DMS153 (cell line): ENCODE measurements at places on chromosomes 2 and 18.

- no peak for DNase-seq
Measured at GRCh38 chr2:183610724-183611123, 486.5 kb downstream of the NUP35 start.

DNA sequence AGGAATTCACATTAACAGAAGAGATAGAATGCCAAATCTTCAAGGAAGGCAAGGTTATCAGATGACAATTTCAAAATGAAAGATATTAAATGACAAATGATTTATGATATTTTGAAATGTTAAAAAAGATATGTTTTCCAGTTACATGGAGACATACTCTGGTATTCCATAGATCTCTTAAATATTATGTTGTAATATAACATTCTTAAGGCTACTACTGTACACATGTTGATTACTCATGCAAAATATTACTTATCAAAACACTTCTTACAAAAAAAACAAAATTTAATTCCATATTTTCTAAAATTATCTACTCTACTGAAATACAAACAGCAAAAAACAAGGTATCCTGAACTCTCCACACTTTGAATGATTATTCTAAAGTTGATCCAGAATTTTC lies 22.9 kb downstream of the RTTN start:
- DNase-seq: no peak

- DNase-seq: no peak
Measured at GRCh38 chr2:16633621-16634430, 31.8 kb downstream of the CYRIA start.

- DNase-seq: no peak
Measured at GRCh38 chr2:122863532-122863931, 1108.1 kb downstream of the TSN start.

- no peak for DNase-seq
Measured at GRCh38 chr2:62197011-62197924, 1.4 kb downstream of the B3GNT2 start.

GRCh38 chr2:207504513-207505170 lies 25.1 kb upstream of the CREB1 start:
- DNase-seq: no peak

DNA sequence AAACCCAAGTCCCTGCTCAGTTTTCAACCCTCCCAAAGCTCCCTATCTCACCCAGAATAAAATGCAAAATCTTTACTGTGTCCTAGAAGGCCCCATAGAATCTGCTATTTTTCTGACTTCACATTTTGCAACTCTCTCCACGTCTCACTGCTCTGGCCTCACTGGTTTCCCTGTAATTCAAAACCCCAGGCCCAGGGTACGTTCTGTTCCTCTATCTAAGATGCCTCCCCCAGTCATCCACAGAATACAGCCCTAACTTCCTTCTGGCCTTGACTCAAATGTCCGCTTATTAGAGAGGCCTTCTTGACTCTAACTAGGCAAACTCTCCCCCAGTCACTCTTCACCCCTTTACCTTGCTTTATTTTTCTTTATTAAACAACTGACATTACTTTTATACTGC lies 42.0 kb downstream of the FAM161A start:
- no peak for DNase-seq

GRCh38 chr2:75340560-75340959 lies 141.2 kb upstream of the TACR1 start:
- DNase-seq: no peak

- DNase-seq: no peak
Measured at GRCh38 chr2:66507673-66508201, 72.8 kb downstream of the MEIS1 start.

DNA sequence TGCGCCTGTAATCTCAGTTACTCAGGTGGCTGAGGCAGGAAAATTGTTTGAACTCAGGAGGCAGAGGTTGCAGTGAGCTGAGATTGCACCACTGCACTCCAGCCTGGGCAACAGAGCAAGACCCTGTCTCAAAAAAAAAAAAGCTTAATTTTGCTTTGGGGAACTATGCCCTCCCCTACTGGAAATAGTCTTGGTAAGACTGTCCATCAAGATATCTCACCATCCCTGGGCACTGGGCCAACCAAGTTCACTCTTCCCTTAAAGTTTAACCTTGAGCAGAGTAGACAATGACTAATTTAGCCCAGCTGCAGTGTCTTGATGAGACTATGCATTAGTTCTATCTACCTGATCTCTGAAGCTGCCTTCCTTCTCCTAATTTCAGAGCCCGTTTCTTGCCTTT lies 44.7 kb downstream of the ASXL2 start:
- DNase-seq: no peak

DNA sequence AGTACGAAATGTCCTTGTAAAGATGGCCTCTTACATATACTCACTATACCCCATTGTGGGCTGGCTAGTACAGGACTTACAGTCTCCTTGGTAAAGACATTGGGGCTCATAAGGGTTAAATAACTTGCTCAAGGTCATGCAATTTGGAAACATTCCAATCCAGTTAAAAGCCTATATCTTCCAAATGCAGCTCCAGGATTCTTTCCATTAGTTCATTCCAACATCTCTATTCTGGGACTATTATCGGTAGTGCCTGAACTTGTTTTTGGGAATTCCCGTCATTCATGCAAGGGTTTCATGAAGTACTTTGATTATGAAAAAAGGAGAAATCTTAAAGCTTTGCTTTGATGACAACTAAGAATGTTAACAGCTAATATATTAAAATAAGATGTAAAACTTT lies 99.2 kb upstream of the SLC8A1 start:
- no peak for DNase-seq

GRCh38 chr18:74456017-74456348 lies 1.1 kb downstream of the DIPK1C start:
- DNase-seq: no peak

GRCh38 chr2:1750933-1751766 lies 6.8 kb upstream of the PXDN start:
- peak; percentile 60 for DNase-seq

- no peak for DNase-seq
Measured at GRCh38 chr2:235924675-235925063, 243.5 kb downstream of the GBX2 start.

GRCh38 chr2:40658941-40659340 lies 207.1 kb upstream of the SLC8A1 start:
- no peak for DNase-seq

DNA sequence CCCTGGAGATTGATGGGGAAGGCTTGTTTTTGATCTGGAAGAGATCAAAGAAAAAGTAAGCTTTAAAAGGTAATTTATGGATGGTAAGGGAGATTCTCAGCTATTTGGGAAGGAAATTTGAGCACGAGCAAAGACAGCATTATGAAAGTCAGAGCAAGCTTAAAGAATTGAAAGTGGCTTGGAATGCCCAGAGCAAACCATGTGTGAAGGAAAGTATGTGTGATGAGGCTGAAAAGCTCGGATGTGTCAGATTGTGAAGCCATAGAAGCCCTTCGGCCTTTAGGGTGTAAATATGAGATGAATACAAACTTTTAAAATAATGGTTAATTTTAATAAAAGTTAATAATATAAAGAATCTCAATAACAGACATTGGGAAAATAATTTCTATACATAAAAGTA lies 377.4 kb upstream of the DSEL start:
- no peak for DNase-seq

DNA sequence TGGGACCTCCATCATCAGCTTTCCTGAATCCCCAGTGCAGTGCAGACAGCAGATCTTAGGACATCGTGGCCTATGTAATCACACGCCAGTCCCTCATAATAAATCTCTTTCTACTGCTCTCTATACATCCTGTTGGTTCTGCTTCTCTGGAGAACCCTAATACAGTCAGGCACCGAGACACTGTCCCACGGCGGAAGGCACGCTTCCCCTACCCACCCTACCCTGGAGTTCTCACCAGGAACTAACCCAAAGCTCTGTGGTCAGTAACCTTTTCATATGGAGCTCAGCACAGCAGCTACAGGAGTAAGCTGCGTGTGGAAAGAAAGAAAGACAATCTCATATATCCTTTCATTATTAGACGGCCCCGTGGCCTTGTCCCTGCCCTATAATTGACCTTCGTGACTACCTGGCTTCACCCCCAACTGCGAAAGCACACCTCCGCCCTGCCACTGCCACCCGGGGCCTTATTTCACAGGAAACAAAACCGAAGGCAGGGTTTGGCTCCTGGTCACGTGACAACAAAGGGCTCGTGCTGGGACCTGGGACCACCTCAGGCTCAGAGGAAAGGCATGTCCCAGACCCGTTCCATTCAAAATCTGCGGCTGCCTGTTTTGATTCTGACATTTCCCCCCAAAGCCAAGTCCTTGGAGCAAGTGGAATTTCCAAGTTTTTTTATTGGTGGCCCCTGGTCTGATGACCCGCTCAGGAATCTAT lies 99.7 kb upstream of the ODC1 start:
- DNase-seq: no peak

- no peak for DNase-seq
Measured at GRCh38 chr2:7444626-7445025, 527.4 kb downstream of the RNF144A start.
